ENCODE measurements at places on chromosomes 2 and 18.
A peak's percentile ranks its signal among the peaks of the same experiment; 100 is the strongest.

DNA sequence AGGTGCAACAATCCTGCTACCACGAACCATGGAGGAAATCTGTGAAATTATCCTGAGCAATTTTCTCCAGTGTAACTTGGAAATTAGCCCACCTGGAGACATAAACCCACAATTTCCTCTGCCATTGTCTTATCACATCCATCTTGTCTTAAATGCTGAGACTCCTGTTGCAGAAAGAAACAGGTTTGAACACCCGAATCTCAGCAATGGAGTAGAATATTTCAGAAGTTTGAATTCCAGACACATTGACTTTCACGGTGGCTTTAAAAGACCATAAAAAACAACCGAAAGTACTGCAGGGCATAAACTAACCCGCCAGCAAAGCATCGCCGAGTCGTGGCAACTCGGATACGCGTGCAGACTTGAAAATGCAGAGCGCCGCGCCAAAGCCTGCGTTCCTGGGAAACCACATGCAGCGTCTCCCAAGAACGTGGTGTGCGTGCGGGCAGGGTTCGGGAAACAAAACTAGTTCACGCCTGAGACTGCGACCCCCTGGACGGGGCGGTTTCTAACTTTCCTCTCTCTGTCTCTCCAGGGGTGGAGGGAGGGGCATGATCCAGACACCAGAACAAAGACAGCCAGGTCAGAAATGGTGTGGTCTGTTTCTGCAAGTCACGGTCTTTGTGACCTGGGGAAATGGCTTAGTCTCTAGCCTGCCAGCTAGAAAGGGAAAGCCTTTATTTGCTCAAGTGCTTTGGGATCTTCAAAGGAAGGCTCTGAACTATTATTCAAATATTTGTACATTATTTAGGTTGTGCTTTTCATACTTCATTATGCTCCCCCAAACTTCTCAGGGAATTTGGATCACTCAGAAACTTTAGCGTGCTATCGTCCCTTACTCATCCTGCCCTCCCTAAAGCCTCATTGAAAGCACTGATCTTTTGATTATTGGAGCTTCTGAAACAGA lies 26.9 kb upstream of the KCTD1 start:
- DNase-seq, result no peak

- no peak for DNase-seq
Measured at GRCh38 chr2:201952187-201952586, 81.5 kb upstream of the FZD7 start.

DNA sequence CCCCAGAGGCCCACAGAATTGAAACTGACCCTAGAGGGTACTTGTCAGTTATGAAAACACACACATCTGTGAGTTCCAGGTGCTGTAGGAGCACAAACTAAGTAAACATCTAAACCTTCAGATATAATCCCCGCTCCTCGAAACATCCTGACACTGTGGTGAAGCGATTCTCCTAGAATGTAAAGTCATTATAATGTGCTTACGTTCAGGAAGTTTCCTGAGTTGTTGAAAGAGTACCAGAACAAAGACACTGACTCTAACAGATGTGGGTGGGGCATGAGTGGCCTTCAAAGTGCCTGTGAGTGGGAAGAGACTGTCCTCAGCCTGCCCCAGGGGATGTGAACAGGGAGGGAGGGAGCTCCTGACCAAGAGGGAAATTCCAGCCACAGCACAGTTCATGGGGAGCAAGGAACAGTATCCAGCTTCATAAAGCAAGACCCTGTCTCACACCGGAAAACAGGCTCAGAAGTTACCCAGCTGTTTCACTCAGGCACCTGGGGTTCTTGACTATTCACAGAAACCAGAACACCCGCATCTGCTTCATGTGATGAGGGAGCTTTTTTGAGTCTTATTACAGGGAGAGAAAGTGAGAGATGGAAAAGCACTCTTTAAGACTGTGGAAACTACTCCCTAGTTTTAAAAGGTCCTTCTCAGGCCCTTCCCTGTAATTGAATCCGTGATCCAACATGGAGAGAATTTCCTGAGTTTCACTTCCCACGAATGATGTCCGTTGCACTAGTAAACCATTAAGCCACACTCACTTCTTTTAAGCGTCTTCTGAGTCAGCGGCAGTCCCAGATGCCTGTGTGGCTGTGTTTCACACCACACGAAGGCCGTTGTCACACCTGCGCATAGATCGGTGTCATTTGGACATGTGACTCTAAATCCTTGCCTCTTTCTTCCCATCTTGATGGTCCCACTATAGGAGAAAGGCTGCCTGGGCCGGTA lies 88.6 kb upstream of the EML6 start:
- DNase-seq, result no peak

GRCh38 chr2:222907790-222908441 lies 47.1 kb downstream of the ACSL3 start:
- DNase-seq, result no peak

GRCh38 chr2:128526455-128526976 lies 207.8 kb upstream of the HS6ST1 start:
- no peak for DNase-seq

DNA sequence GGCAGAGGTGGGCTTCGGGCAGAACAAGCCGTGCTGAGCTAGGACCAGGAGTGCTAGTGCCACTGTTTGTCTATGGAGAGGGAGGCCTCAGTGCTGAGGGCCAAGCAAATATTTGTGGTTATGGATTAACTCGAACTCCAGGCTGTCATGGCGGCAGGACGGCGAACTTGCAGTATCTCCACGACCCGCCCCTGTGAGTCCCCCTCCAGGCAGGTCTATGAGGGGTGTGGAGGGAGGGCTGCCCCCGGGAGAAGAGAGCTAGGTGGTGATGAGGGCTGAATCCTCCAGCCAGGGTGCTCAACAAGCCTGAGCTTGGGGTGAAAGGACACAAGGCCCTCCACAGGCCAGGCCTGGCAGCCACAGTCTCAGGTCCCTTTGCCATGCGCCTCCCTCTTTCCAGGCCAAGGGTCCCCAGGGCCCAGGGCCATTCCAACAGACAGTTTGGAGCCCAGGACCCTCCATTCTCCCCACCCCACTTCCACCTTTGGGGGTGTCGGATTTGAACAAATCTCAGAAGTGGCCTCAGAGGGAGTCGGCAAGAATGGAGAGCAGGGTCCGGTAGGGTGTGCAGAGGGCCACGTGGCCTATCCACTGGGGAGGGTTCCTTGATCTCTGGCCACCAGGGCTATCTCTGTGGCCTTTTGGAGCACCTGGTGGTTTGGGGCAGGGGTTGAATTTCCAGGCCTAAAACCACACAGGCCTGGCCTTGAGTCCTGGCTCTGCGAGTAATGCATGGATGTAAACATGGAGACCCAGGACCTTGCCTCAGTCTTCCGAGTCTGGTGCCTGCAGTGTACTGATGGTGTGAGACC lies at the start of gene PROC:
Gene PROC, plus strand, starts transcription at position 128 of the 812 bp plus-strand sequence. CDS start 1,516 bp downstream, outside the sequence.
- no peak for DNase-seq

- DNase-seq, result peak; percentile 67
Measured at GRCh38 chr2:233053928-233054784, 6.0 kb upstream of the INPP5D start.

DNA sequence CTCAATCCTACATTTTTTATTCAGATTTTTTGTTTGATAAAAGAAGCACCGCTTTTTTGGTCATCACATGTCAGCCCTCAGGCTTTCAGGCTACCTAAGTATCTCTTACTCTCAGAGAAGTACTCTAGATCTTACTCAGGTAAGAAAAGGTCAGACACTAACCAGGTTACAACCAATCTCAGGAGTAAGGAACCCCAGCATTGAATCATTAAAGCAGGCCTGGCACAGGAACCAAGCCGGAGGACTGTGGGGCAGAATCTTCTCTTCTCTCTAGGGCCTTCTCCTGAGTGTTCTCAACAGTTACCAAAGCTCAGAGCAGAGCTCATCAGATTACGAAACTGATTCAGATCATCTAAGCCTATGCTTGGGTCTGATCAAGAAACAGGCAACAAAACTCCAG lies 28.2 kb downstream of the RBMS1 start:
- DNase-seq, result no peak

DNA sequence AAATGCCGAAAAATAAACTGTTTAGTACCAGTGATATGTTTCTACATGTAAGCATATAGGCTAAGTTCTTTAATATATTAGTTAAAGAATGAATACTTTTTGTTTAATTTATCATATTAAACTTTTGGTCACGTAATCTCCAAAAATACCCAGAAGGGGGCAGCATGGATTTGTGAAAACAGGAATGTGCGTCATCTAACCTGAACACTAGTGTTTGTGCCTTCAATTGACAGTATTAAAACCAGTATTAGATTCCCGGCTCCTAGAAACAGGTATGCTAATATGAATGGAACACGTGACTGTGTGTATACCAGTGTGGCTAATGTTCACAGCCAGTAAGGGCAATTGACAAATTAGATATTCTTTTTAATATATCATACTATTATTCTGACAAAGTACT lies 51.8 kb downstream of the WDR7 start:
- DNase-seq, result no peak

GRCh38 chr2:133780099-133780996 lies 212.1 kb upstream of the NCKAP5 start:
- no peak for DNase-seq

- no peak for DNase-seq
Measured at GRCh38 chr2:215617060-215617824, 181.4 kb upstream of the FN1 start.

DNA sequence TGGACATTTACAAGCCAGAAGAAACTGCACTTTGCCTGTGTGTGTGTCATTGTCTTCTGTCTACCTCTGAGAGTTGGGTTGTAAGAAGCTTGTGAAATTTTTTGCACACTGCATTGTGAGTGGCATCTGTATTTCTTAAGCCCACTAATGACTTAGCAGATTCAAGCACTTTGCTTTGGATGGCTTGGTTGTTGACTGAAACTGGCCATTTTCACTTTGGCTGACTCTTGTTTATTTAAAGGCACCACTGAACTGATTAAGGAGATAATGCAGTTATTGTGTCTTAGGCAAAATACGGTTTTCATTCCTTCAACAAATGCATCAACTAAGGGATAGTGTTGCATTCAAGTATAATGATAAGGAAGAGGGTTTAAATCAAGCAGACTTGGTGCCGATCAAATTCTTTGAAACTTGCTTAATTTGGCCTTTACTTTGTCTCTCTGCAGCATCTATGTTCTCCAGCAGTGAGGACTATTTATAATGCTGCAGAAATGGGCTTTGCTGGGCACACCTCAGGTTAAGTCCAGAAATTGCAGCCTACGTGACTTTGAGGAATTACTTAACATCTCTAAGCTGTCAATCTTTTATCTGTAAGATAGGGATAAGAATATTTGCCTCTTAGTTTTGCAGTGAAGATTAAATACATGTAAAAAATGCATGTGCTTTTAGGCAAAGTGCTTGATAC lies 142.0 kb downstream of the CCDC85A start:
- DNase-seq, result no peak

DNA sequence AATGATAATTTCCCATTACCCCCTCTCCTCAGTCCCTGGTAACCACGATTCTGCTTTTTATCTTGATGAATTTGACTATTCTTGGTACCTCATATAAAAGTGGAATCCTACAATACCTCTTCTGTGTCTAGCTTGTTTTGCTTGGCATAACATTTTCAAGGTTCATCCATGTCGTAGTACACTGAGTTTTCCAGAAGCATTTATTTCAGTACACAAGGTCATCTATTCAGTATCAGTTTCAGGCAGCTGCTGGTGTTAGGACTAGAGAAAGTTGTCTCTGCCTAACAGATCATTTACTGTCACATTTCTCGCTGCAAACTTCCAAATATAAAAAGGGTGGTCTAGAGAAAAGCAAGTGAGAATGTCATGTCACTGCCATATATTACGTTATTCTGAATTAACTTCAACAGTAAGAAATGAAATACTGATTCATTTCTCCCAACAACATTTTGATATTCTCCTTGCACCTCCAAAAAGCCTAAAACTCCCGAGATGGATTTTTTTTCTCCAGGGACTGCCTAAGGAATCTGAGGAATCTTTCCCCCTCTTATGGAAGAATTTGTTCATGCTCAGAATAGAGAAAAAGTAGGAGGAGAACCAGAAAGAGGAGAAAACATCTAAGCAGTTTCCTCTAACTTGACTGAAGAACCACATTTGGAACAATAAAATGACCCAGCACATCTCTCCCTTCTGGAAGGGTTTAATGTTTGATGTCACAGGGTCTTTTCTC lies 36.0 kb downstream of the CDK15 start:
- DNase-seq, result no peak

- no peak for DNase-seq
Measured at GRCh38 chr2:237333748-237334147, 80.2 kb downstream of the COL6A3 start.

GRCh38 chr2:60313470-60314172 lies 239.8 kb downstream of the BCL11A start:
- no peak for DNase-seq

GRCh38 chr2:37928377-37928776 lies 3.3 kb downstream of the RMDN2 start:
- no peak for DNase-seq

DNA sequence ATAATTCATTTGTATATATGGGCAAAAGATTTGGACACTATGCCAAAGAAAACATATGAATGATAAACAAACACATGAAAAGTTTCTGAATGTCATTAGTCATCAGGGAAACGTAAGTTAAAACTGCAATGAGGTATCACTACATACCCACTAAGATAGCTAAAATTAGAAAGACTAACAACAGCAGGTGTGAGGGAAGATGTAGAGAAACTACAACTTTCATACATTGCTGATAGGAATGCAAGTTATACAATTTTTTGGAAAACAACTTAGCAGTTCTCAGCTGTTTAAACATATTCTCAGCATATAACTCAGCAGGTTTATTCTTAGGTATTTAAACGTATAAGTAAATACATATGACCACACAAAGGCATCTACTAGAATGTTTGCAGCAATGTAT lies 563.5 kb upstream of the KLHL29 start:
- DNase-seq, result no peak

GRCh38 chr2:2199841-2200240 lies 131.2 kb downstream of the MYT1L start:
- no peak for DNase-seq

DNA sequence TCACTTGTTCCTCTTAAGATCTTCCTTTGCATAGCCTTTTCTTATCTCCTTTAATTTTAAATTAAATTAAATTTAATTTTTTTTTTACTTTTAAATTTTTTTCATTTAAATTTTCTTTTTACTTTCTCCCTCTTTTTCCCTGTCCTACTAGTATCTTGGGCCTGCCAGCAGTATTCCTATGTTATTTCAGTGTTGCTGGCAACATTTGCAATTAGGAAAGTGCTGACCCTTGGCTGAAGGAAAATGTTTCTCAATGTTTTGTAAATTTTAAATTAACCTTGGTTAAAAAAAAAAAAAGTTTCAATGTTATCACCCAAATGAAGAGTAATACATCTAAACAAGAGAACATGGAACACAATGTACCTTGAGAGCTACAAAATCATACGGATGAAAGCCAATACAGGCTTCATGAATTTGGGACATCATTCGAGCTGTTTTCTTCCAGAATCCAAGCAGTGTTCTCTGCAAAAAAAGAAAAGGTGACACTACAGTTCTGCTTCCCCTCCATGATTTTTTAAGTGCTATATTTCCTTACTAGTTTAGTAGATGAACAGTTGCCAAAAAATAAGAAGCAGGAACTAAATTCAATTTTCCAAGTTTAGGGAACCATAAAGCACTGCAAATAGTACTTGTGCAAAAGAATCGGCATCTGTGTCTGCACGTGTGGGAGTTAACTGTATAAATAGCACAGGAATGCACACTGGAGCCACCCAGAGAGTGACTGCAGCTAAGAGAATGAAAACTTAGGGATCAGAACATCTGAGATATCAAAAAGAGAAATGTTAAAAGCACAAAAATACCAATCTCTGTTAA lies 55.8 kb downstream of the ICA1L start:
- DNase-seq, result no peak

GRCh38 chr2:233082222-233082930 lies 22.2 kb downstream of the INPP5D start:
- DNase-seq, result no peak

- DNase-seq, result no peak
Measured at GRCh38 chr2:140567734-140568133, 1563.1 kb downstream of the LRP1B start.

- DNase-seq, result no peak
Measured at GRCh38 chr2:44136252-44136651, 32.4 kb upstream of the PPM1B start.
